ENCODE measurements at places on chromosomes 3 and 15.

- no peak for DNase-seq
Measured at GRCh38 chr15:59594493-59594942, 17.1 kb upstream of the GCNT3 start.

- DNase-seq: no peak
Measured at GRCh38 chr3:187935623-187936156, 190.4 kb upstream of the BCL6 start.

- no peak for DNase-seq
Measured at GRCh38 chr15:74655424-74655823, 39.8 kb downstream of the CLK3 start.

DNA sequence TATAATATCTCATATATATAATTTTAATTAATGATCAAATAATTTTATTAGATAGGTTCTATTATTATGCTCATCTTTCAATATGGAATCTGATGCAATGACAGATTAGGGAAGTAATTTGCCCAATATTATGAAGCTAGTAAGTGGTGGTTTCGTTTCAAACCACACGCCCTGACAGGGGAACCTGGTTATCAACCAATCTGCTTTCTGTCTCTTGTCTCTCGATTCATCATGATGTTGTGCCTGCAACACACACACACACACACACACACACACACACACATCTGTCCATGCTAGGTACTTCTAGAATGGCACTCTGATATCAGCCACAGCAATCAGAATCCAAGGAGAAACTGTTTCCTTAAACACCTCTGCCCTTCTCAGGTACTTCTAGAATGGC lies 128.4 kb downstream of the ZBBX start:
- no peak for DNase-seq

DNA sequence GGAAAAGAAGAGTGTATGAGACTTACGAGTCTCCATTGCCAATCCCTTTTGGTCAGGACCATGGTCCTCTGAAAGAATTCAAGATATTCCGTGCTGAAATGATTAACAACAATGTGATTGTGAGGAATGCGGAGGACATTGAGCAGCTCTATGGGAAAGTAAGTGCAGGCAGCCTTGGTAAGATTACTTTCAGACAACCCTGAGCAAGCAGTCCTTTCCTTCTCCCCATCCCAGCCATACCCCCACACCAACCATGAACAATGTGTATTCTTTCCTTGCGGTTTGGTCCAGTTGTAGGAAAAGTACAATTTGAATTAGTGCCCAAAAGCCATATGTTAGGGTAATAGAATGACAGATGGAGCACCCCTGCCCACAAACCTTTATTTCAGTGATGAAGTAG lies 5.6 kb downstream of the TSEN2 start:
- DNase-seq: peak; percentile 27

- no peak for DNase-seq
Measured at GRCh38 chr15:74610302-74610951, 5.2 kb upstream of the CLK3 start.

DNA sequence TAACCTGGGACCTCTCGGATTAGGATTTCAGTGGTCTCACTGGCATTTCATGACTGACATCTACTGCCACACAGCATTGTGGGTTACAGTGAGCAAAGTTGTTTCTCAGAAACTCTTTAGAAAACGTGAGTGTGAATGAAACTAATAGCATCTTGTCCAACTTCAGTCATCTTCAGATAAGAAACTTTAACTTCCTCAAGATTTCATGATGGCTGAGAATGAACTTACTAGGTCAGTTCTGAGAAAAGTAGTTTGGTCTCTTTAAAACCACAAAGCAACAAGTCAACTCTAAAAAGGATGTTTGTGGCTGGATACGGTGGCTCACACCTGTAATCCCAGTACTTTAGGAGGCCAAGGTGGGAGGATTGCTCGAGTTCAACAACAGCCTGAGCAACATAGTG lies 14.2 kb upstream of the HOMER2 start:
- DNase-seq: no peak

- DNase-seq: no peak
Measured at GRCh38 chr3:30535525-30535924, 70.9 kb upstream of the TGFBR2 start.

- no peak for DNase-seq
Measured at GRCh38 chr3:138148503-138148902, 16.3 kb upstream of the A4GNT start.

GRCh38 chr3:196620161-196620604 lies 19.3 kb upstream of the NRROS start:
- no peak for DNase-seq

DNA sequence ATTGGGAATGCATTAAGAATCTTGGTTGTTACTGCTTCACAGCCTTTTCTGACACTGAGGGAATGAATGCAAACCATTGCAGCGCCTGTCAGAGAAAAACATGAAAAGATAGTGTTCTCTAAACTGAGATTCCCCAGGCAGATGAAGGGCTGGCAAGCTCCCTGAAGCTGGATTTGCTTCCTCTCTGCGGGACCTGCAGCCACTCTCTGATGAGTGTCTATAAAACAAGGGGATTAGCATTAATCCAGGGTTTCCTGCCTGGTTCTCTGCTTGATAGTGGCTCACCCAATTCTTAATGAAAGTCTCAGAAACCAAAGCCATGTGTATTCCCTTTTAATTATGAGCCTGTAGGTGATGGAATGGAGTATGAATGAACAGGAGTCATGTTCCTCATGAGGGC lies 344.3 kb upstream of the UMPS start:
- no peak for DNase-seq

GRCh38 chr15:49831206-49831965 lies 210.5 kb downstream of the DTWD1 start:
- no peak for DNase-seq

GRCh38 chr3:7205962-7206361 lies 345.0 kb downstream of the GRM7 start:
- no peak for DNase-seq

DNA sequence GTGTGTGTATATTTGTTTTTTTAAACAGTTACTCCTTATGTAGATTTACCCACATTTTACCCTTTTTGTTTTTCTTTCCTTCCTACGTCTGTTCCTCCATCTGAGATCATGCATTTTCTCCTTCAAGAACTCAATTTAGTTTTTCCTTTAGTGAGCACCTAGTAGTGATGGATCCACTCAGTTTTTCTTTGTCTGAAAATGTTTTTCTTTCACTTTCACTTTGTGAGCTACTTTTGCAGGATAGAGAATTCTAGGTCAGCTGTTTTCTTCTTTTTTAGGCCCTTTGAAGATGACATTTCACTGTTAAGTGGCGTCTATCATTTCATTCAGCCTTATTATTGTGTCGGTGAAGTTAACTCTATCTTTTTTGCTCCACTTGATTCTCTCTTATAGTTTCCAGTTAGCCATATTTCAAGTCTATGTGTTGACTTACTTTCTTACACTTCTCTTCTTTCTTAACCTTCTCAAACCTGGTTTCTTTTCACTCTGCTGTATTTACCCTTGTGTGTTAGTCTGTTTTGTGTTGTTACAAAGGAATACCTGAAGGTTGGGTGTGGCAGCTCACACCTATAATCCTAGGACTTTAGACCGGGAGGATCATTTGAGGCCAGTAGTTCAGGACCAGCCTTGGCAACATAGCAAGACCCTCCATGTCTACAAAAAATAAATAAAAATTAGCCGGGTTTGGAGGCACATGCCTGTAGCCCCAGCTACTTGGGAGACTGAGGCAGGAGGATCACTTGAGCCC lies 55.8 kb downstream of the PRKCI start:
- DNase-seq: no peak

GRCh38 chr15:57924598-57924997 lies 140.9 kb downstream of the ALDH1A2 start:
- DNase-seq: no peak

GRCh38 chr3:126434931-126435411 lies 40.3 kb downstream of the CFAP100 start:
- DNase-seq: no peak

- no peak for DNase-seq
Measured at GRCh38 chr15:71152542-71152941, 37.3 kb downstream of the THSD4 start.

Measured in cerebellum (tissue), 4 donors.